Large intestine (tissue), 12 donors: ENCODE measurements at places on chromosomes 3 and 15.
A peak's percentile ranks its signal among the peaks of the same experiment; 100 is the strongest.

DNA sequence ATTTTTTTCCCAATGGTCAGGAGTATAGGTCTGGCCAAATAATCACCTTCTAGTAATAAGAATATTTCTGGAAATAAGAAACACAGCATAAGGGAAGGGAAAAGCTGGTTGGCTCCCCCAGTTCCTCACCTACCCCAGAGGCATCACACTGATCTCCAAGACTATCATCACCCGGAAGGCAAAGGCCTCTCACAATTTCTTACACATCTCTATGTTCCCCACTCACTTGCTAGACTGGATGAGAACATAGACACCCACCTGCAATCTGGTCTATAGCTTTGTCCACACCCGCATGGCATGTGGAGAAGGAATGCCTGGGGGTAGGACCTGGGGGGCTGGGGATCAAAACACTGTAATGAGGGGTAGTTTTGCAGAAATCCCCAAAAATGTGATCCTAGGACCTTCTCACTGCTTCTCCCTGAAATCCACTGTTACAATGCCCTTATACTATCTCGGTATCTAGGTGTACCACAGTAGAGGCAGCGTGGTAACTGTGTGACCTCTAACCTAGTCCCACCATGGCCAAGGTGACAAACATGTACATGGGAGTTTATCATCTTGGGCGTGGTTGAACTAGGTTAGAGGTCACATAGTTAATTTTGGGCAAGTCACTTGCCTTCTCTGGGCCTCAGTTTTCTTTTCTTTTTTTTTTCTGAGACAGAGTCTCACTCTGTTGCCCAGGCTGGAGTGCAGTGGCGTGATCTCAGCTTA is 29.5 kb upstream of the NRROS start:
- no peaks in the 10 kb centered on the region for H3K27me3 ChIP-seq
- H3K36me3 ChIP-seq, result no peaks in the 10 kb centered on the region
- DNase-seq, result no peak
- no peak overlapping the region for H3K4me3 ChIP-seq
- H3K27ac ChIP-seq, result no peak overlapping the region

- H3K27ac ChIP-seq, result peak overlapping the region; percentile 81
- H3K4me3 ChIP-seq, result no peak overlapping the region
- peaks cover 56% of the 10 kb centered on the region for H3K4me1 ChIP-seq
- peak; percentile 68 for DNase-seq
- H3K27me3 ChIP-seq, result no peaks in the 10 kb centered on the region
Measured at GRCh38 chr15:73573572-73573971, 59.6 kb downstream of the NPTN start.

- H3K4me3 ChIP-seq, result no peak overlapping the region
- peaks cover 3% of the 10 kb centered on the region for H3K27me3 ChIP-seq
- no peak overlapping the region for H3K27ac ChIP-seq
- H3K4me1 ChIP-seq, result peaks cover 7% of the 10 kb centered on the region
- no peak for DNase-seq
Measured at GRCh38 chr3:183896184-183896583, 11.5 kb upstream of the PARL start.

DNA sequence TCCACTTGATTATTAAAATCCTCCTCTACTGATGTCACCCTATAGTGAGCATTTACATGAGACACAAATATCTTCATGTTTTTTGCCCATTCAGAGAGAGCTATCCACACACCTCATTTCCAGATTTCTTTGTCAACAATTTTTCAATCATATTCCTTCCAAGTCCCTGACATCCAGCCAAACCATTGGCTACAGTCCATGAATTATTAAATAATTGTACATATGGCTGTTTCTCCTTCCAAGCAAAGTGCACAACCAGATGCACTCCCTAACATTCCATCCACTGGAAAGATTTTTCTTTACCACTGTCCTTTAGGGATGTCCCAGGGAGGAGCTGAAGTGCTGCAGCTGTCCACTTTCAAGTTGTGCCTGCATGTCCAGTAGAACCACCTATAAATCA is 328.0 kb upstream of the MDFIC2 start:
- H3K4me1 ChIP-seq, result no peaks in the 10 kb centered on the region
- H3K27me3 ChIP-seq, result no peaks in the 10 kb centered on the region
- no peak overlapping the region for H3K4me3 ChIP-seq

GRCh38 chr3:160114355-160114995 is 110.7 kb upstream of the C3orf80 start:
- no peak overlapping the region for H3K4me3 ChIP-seq
- H3K27me3 ChIP-seq, result no peaks in the 10 kb centered on the region
- no peak overlapping the region for H3K27ac ChIP-seq
- no peaks in the 10 kb centered on the region for H3K4me1 ChIP-seq
- DNase-seq, result peak; percentile 29

GRCh38 chr3:117898722-117899522 is 1135.7 kb downstream of the IGSF11 start:
- no peaks in the 10 kb centered on the region for H3K27me3 ChIP-seq
- no peaks in the 10 kb centered on the region for H3K36me3 ChIP-seq
- no peaks in the 10 kb centered on the region for H3K4me1 ChIP-seq
- no peak overlapping the region for H3K27ac ChIP-seq

- H3K27ac ChIP-seq, result no peak overlapping the region
- no peak for DNase-seq
- H3K4me1 ChIP-seq, result peaks cover 3% of the 10 kb centered on the region
- no peaks in the 10 kb centered on the region for H3K27me3 ChIP-seq
- H3K4me3 ChIP-seq, result no peak overlapping the region
- no peaks in the 10 kb centered on the region for H3K36me3 ChIP-seq
Measured at GRCh38 chr15:32675466-32675865, 34.0 kb downstream of the SCG5 start.

DNA sequence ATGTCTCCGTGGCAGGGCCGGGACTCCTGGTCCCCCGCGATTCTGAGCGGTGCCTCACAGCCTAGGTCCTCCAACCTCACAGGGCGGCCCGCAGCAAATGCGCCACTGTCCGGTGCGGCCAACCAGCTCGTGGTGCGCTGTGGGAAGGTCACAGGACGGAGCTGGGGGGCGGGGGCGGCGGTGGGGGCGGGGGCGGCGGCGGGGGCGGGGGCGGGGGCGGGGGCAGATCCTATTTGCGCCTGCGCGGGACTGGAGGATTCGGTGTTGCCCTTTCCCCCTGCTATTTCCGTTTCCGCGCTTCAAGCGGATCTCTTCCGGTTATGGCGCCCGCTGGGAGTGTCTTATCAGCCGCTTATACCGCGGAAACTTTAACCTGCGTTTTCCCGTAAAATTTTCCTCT is 106.7 kb upstream of the SNRPN start:
- peak; percentile 42 for DNase-seq
- peak overlapping the region; percentile 42 for H3K4me3 ChIP-seq
- no peaks in the 10 kb centered on the region for H3K36me3 ChIP-seq

GRCh38 chr3:192902549-192902948 is 15.1 kb downstream of the MB21D2 start:
- no peak overlapping the region for H3K4me3 ChIP-seq
- H3K36me3 ChIP-seq, result no peaks in the 10 kb centered on the region
- H3K4me1 ChIP-seq, result peaks cover 31% of the 10 kb centered on the region
- DNase-seq, result peak; percentile 72
- H3K27ac ChIP-seq, result peak overlapping the region; percentile 72
- H3K27me3 ChIP-seq, result no peaks in the 10 kb centered on the region

GRCh38 chr15:33311312-33311971 is 675 bp downstream of the RYR3 start:
- no peak overlapping the region for H3K27ac ChIP-seq
- H3K36me3 ChIP-seq, result no peaks in the 10 kb centered on the region
- no peak for DNase-seq
- H3K4me1 ChIP-seq, result no peaks in the 10 kb centered on the region

DNA sequence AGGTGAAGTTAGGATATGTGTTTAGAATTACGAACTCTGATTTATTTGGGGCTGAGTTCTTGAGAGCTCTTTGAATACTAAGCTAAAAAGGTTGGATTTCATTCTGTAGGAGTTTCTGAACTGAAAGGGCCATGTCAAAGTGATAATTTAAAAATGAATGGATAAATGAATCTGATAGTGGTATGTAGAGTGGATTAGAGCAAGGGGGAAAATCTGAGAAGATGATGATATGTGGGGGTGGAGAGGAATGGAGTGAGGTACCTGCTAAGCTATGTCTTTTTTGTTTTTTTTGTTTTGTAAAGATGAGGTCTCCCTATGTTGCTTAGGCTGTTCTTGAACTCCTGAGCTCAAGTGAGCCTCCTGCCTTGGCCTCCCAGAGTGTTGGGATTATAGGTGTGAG is 44.6 kb upstream of the SLC22A13 start:
- H3K27ac ChIP-seq, result no peak overlapping the region
- H3K27me3 ChIP-seq, result no peaks in the 10 kb centered on the region
- no peak overlapping the region for H3K4me3 ChIP-seq
- DNase-seq, result no peak
- no peaks in the 10 kb centered on the region for H3K4me1 ChIP-seq

GRCh38 chr15:91224755-91225380 is 124.8 kb downstream of the SV2B start:
- H3K27me3 ChIP-seq, result no peaks in the 10 kb centered on the region
- peak; percentile 11 for DNase-seq
- H3K27ac ChIP-seq, result no peak overlapping the region
- no peaks in the 10 kb centered on the region for H3K36me3 ChIP-seq

DNA sequence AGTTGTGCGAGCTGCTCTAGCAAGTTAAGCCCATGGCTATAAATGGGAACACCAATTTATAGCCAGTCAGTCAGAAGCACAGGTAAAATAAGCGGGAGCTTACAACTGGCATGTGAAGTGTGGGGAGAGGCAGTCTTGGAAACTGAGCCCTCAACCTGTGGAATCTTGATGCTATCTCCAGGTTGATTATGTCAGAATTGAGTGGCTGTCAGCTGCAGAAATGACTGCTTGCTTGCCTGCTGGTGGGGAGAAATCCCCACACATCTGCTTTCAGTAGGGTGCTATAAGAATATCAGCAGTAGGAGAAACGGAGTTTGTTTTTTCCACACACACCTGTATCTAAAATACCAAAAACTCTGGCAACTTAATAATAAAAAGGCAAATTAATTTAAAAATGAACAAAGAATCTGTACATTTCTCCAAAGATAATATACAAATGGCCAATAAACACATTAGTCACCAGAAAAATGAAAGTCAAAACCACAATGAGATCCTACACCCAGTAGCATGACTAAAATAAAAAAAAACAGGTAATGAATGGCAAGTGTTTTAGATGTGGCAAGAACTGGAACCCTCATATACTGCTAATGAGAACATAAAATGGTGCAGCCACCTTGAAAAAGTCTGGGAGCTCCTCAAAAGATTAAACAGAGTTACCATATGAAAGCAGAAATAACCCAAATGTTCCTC is 26.0 kb upstream of the MAP4 start:
- H3K4me3 ChIP-seq, result no peak overlapping the region
- no peak for DNase-seq
- no peaks in the 10 kb centered on the region for H3K36me3 ChIP-seq
- H3K4me1 ChIP-seq, result peaks cover 12% of the 10 kb centered on the region
- H3K27me3 ChIP-seq, result no peaks in the 10 kb centered on the region

DNA sequence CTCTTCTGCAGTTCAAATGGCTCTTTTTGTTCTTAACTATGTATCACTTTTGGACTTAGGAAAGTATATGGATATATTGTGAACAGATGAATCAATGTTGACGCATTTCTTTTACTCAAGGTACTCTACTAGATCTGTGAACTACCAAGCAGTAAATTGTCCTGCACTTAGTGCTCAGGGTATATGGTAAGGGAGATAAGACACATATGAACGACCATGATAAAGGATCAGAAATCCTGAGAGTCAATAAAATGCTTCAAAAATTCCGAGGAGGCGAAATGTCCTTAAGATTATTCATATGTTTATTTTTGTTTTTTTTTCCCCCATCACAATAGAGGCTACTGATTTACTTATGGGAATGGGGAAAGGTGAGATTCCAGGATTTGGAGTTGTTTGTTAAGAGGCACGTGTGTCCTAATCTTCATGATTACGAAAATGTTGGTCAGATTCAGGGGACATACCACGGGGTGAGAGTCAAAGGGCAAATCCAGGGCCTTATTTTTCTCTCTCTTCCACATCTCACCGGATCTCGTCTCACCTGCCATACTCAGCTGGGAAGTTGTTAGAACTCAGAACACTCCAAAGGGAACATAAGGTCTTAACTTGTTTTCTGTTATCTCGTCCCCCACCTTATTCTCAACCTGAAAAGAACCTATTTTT is 475.1 kb upstream of the TBL1XR1 start:
- no peak overlapping the region for H3K4me3 ChIP-seq
- H3K27ac ChIP-seq, result peak overlapping the region; percentile 62

DNA sequence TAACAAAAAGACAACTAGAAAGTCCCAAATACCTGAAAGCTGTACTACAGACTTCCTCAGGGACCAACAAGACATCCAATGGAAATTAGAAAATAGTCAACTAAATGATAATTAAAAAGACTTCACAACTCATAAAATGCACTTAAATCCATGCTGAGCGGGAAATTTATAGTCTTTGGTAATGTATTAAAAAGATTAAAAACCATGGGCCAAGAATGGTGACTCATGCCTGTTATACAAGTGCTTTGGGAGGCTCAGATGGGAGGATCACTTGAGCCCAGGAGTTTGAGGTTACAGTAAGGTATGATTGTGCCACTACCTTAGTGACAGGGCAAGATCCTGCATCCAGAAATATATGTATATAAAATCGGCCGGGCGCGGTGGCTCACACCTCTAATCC is 45.0 kb downstream of the CPEB1 start:
- no peak overlapping the region for H3K4me3 ChIP-seq
- H3K27ac ChIP-seq, result no peak overlapping the region
- H3K27me3 ChIP-seq, result peaks cover 2% of the 10 kb centered on the region
- no peak for DNase-seq
- no peaks in the 10 kb centered on the region for H3K36me3 ChIP-seq
- no peaks in the 10 kb centered on the region for H3K4me1 ChIP-seq

- no peaks in the 10 kb centered on the region for H3K4me1 ChIP-seq
- no peak for DNase-seq
- no peak overlapping the region for H3K27ac ChIP-seq
- no peaks in the 10 kb centered on the region for H3K27me3 ChIP-seq
- no peak overlapping the region for H3K4me3 ChIP-seq
Measured at GRCh38 chr3:96843505-96844203, 29.3 kb downstream of the EPHA6 start.

- no peak overlapping the region for H3K4me3 ChIP-seq
- no peaks in the 10 kb centered on the region for H3K36me3 ChIP-seq
- no peak overlapping the region for H3K27ac ChIP-seq
- H3K4me1 ChIP-seq, result no peaks in the 10 kb centered on the region
- no peaks in the 10 kb centered on the region for H3K27me3 ChIP-seq
Measured at GRCh38 chr3:178075344-178075743, 460.9 kb upstream of the KCNMB2 start.

GRCh38 chr15:78200276-78200930 is 34.0 kb downstream of the ACSBG1 start:
- no peak for DNase-seq
- H3K4me1 ChIP-seq, result peaks cover 4% of the 10 kb centered on the region
- no peaks in the 10 kb centered on the region for H3K36me3 ChIP-seq
- H3K27me3 ChIP-seq, result no peaks in the 10 kb centered on the region
- H3K27ac ChIP-seq, result no peak overlapping the region
- H3K4me3 ChIP-seq, result no peak overlapping the region

DNA sequence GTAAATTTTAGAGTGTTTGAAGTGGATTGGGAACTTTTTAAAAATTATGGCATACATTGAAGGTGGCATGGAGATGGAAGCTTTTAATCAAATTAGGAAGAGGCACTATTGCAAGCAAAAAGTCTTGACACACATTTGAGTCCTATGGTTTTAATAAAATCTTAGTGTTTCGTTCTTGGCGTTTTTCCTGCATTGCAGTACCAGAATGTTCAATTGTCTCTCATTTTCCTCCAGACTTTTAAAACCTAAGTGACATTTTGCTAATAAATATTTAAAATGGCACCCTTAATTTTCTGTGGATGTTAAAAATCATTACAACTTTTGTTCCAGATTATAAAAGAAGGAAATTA is 2.2 kb downstream of the TGFBR2 start:
- H3K36me3 ChIP-seq, result no peaks in the 10 kb centered on the region
- H3K4me1 ChIP-seq, result peaks cover 9% of the 10 kb centered on the region
- DNase-seq, result no peak
- no peaks in the 10 kb centered on the region for H3K27me3 ChIP-seq
- no peak overlapping the region for H3K27ac ChIP-seq
